GOT3 (cell line): ENCODE measurements at places on chromosomes 2 and 18.

GRCh38 chr2:235139956-235140800 lies 188.4 kb downstream of the SH3BP4 start:
- no peak for DNase-seq

GRCh38 chr2:217746808-217747207 lies 256.0 kb downstream of the TNS1 start:
- no peak for DNase-seq

GRCh38 chr2:236093134-236093533 lies 75.1 kb downstream of the GBX2 start:
- no peak for DNase-seq

GRCh38 chr2:231883468-231883881 lies 42.7 kb downstream of the NPPC start:
- DNase-seq: no peak

- no peak for DNase-seq
These were observed 302.1 kb downstream of the LRP1B start for GRCh38 chr2:141828761-141829160.

GRCh38 chr2:181682026-181682789 lies 1.9 kb upstream of the NEUROD1 start:
- no peak for DNase-seq

GRCh38 chr18:24027156-24027827 lies 12.7 kb downstream of the TTC39C start:
- DNase-seq: no peak

DNA sequence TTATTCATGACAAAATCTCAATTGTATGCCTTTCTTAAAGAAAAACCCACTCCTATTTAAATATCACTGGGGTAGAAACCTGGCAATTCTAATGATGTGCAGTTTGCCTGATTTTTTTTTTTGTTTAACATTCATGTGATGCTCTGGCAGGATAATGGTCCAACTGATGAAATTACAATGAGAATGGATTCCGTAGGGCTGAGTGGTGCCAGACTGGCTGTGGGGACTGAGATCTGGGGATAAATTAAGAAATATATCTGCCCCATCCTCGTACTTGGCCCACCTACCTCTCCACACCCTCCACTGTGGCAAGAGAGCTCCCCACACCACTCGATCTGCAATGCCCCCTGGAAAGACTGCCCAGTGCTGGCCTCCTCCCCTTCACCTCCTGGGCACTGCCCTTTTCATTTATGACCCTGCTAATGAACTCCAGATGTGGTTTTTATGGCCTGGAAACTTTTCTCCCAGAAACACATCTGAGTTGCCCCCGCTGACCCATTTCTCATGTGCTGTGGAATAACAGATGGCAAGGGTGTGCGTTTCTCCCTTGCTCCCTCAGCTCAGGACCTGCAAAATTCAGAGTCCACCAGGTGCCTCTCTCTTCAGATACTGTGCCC lies 33.0 kb upstream of the RPL37A start:
- DNase-seq: no peak

DNA sequence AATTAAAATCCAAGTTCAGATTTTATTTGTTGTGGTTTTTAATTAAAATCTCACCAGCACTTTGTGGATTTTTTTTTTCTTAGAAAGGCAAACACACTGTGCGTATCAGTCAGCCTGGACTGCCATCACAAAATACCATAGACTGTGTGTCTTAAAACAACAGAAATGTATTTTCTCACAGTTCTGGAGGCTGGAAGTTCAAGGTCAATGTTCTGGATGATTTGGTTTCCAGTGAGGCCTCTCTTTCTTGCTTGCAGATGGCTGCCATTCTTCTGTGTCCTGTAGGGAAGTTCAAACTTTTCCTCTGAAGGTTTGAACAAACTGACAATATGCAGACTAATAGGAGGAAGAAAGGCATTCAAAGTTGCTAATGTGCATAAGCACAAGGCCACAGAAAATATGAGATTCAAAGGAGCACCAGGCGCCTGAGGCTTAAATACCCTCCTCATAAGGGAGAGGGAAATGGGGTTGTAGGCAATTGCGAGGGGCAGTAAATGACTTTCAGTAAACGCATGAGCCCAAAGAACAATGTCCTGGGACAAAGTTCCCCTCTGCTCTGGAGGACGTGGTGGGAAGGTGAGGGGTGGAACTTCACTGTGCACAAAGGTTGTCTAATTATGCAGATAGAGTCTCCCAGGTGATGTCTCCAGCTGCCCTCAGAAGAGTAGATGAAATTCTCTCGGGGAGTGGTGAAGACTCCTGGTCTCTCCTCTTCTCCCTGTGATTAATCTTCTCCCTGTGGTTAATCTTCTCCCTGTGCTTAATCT lies 26.5 kb upstream of the KCNF1 start:
- no peak for DNase-seq

DNA sequence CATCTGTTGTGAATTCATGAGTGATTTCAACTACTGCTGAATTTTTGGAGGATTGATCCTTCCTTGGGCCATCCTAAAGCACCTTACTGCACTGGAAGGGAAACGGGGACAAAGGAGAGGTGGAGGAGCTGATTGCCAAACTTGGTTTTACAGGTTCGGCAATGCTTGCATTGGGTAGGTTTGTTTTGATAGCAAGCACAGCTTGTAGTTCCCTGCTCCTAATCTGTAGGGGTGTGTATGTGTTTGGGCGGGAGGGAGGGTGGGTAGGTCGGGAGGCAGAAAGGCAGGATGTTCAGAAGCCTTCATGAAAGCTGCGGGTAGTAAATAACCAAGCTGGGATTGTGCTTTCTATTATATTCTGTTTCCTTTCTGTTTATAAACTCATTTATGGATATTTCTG lies 24.6 kb downstream of the PHLPP1 start:
- DNase-seq: no peak

GRCh38 chr18:41646915-41647620 lies 308.0 kb upstream of the PIK3C3 start:
- DNase-seq: no peak

DNA sequence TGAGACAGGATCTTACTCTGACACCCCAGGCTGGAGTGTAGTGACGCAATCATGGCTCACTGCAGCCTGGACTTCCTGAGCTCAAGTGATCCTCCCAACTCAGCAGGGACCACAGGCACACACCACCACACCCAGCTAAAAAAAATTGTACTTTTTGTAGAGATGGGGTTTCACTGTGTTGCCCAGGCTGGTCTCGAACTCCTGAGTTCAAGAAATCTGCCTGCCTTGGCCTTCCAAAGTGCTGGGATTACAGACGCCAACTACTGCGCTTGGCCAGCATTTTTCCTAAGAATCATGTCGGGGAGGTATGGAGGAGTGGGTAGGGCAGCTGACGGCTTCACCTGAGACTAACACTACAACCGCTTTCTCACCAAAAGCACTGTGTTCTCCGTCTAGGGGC lies 50.4 kb downstream of the CYP26B1 start:
- no peak for DNase-seq

DNA sequence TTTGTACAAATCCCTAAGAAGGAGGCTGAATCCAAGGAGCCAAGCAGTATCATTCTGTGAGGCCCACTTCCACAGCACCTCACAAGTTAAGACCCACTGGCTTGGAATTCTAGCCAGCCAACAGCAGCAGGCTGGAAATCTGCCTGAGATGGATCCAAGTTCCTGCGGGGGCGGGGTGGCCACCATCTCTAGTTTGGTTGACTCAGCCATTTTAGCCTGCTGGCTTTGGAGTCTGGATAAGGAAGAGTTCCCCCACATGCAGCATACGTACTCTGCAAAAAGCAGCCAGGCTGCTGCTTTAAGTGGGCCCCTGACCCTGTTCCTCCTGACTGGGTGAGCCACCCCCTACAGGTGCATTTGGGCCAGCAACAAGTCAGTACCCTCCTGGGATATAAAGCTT lies 65.2 kb downstream of the FARP2 start:
- DNase-seq: no peak

- DNase-seq: no peak
These were observed 80.2 kb upstream of the ZC3H15 start for GRCh38 chr2:186405842-186406241.

DNA sequence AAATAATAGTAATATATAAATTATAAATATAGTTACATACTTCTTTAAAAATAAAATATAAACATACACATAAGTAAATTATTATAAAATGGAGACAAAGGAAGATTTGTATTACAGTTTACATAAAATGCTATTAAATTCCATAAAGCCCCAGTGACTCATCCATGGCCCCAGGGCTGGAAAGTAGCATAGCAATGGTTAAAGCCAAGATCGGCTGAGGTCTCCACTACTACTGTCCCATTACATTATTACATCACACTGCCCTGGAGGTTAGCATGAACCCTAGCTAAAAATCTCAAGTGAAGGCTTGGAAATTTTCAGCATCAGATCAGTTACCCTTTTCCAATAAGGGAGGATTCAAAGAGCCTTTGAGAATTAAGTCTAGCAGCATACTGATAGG lies 936.2 kb downstream of the DSC3 start:
- no peak for DNase-seq
